ENCODE measurements at places on chromosomes 2 and 18. TPM values are rescaled to one million over a fixed set of nuclear protein-coding genes. Genes with fewer than 3 reads are reported as not detected.

- no peak for DNase-seq
Observed at GRCh38 chr18:62200121-62200914, 13.3 kb downstream of the RELCH start.

DNA sequence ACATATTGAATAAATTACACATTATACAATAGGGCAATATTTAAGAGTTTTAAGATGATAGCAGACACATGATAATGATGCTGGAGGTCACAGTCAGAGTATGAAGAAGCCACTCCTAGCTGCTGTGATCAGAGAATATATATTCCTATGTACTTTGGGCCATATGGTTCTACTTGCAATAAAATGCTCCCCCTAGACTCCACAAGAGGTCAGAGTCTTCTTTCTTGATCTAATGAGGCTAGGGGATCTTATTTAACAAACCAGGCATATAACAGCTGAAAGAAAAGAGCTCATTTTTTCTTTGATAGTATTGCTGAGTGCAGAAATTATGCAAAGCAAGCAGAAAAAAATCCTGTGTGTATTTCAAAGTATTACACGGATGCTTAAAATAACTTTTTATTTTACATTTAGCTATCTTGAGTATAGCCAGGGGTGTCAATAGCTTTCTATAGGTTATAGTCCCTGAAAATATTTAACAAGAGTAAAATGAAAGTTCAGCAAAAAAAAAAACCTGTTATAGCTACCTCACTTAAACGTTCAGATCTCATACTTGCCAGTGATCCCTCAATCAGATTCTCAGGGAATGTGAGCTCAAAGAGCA lies 748.7 kb upstream of the CHAC2 start:
- DNase-seq: peak; percentile 27

Gene EGR4
- not detected for polyA plus RNA-seq

DNA sequence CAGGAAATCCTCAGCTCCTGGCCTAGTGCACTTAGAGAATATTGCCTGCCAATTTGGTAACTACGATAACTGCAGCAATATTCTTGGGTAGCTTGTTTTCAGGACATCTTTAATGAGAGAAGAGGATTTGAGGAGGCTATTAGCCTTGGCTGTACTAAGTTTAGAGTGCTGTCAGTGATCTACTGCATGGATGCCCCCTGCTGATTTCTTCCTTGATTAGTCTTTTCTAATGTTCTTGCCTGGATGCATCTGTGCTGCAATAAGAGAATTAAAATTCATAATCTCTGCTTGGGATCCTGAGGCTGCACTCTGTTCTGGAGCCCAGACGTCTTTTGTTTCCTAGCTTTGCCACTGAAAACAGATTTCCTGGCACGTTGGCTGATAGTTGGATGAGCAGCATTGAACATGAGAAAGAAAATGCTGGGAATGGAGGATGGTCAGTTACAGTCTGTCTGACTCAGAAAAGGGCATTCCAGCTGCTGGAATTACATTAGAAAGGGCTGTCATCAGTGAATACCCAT lies 115.4 kb downstream of the CCDC85A start:
- no peak for DNase-seq

DNA sequence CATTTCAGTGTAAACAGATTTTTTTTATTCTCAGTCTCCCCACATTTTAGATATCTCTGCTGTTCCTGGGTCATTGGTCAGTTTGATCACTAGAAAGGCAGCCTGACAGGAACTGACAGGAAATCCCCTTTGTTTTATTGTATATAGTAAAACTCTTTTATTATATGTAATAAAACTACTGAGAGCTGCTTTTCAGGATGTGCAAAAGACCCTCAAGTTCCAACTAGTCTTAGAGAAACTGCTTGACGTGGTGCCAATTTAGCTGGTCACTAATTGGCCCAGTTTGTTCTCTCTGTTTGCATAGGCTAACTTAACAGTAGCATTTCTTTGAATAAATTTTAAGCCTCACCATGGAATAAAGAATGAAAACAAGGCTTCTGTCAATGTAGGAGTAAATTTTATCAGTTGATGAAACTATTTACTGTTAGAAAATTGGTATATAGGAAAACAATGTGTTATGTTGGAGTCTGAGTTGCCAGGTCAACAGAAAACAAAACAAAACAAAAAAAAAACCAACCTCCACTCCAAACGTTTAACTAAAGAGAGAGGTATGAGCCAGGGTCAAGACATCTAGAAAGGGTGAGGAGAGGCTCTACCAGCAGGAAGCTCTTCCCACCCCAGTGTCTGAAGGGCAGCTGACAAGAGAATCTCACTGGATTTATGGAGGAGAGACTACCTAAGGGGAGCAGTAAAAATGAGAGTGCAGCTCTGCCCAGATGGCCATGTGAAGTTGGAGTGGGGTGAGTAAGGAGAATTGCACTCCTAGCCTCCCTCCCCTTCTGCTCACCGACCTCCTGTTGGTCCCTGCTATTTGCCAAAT lies 184.6 kb downstream of the ST6GAL2 start:
- DNase-seq: peak; percentile 56

GRCh38 chr2:126425943-126426342 lies 230.0 kb upstream of the GYPC start:
- DNase-seq: no peak

DNA sequence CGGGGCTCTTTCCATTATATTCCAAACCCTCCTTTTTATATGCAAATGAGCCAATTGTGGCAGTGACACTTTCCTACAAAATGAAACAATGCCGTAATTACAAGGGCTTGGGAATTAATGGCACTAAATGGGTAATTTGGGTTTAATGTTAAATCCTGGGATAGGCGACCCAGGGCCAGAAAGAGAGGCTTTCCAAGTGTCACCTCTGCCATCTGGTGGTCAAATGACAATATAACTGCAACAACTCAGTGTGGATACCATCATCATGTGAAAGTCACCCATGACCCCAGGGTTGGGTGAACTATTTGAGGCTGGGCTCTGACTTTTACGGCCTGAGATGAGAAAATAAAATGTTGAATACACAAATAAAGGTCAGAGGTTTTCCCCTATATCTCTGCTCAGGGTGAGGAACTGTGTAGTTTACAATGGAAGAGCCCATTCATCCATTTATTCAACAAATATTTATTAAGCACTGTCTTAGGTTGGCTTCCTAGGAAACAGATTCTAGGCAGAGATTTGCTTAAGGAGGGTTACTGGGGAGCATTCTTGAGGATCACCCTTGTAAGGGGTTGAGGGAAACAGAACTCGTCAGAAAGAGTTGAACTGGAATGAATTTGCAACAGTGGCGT lies 13.6 kb upstream of the THADA start:
- no peak for DNase-seq

Gene GKN2
- polyA plus RNA-seq: not detected

Gene GPAT2
- 7.3 TPM for polyA plus RNA-seq

DNA sequence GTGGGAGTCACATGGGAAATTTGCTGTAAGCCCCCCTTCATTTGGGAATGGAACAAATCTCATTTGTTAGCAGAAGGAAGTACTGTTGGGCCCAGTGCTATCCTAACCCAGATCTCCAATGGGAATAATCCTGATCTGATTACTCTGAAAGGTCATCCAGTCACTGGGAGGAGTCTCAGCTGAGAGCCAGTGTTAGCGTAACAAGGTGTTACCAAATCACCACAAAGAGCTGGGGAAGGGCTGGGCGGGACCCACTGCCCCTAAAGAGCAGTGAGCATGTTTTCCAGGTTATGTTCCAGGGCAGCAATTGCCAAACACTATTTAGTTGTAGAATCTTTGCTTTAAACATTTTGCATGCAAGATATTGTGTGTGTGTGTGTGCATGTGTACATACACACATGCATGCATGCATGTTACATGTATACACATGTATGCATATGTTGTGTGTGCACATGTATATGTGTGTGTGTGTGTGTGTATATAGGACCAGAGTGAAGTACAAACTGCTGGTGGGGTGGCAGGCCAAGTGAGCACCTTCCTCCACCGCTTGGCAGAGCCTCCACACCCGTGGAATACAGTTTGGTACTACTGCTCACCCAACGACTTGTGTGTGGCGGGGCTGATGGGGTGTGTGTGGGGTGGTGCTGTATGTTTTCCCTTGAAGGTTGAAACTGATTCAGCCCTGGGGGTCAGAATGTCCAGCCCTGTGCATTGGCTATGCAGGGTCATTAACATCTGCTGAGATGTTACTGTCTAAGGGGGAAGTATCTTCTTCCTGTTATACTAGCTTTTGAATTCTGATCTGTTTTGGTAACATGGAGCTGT lies 15.2 kb downstream of the INPP5D start:
- no peak for DNase-seq

GRCh38 chr2:101400048-101400447 lies 12.7 kb upstream of the CREG2 start:
- DNase-seq: no peak

DNA sequence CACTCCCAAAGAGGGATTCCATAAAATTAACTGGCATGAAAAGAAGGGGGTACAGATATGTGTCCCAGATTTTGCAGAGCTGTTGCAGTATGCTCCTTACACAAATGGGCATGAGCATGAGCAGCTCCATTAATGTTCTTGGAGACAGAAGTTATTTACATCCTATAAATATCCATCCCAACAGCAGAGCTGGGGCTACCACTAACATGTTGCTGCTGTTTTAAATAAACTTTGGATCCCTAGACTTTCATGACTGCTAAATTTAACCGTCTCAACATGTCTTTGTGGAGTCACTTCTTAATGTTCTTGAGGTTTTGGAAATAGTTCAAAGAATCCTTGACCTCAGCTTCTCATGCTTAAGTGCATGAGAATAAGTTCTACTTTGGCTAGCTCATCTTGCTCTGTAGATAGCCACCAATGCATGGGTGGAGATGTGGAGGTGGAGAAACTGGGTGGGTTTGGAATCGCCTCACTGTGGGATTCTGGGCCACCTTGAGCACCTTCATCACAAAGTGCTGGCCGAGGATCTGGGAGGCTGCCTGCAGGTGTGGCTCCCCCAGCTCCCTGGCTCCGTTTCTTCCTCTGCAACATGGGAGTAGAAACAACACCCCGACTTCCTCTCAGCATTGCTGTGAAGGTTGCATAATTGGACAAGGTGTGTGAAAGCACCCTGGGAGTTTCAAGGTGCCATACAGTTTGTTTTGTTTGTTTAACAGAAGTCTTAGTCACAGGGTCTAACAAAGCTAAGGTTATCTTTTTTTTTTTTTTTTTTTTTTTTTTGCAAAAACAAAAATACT lies 307.2 kb downstream of the MYCN start:
- DNase-seq: no peak

DNA sequence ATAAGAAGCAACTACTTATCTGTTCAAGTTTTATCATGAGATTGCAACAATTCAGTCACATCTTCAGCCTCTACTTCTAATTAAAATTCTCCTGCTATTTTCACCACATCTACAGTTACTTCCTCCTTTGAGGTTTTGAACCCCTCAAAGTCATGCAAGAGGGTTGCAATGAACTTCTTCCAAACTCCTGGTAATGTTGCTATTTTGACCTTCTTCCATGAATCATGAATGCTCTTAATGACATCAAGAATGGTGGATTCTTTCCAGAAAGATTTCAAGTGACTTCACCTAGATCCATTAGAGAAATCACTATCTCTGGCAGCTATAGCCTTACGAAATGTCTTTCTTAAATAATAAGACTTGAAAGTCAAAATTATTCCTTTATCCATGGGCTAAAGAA lies 1052.8 kb upstream of the NRXN1 start:
- DNase-seq: no peak

Gene UGT1A5
- not detected for polyA plus RNA-seq

Gene MYL12B
- polyA plus RNA-seq: 487 TPM

DNA sequence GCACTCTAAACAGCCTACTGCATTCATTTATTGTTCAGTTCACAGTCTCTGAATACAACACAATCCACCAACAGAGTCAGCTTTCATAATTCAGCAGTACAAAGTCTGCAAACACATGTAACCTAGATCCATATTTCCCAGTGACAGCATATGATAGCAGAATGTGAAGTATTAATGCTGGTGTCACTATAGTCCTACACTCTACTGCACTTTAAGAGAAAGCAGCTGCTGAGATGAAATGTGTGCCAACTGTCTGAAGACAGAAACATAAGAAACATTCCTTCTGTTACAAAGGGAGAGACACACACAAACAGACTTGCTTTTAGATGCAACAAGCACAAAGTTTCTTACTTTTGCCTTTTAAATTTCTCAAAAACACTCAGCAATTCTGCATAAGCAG lies 441.8 kb downstream of the ZEB2 start:
- peak; percentile 48 for DNase-seq

GRCh38 chr2:156695020-156695419 lies 258.8 kb downstream of the GPD2 start:
- DNase-seq: no peak

- no peak for DNase-seq
Observed at GRCh38 chr18:61876899-61877298, 15.9 kb downstream of the RNF152 start.

- DNase-seq: peak; percentile 68
Observed at GRCh38 chr18:63320123-63320974, 780 bp upstream of the BCL2 start.

DNA sequence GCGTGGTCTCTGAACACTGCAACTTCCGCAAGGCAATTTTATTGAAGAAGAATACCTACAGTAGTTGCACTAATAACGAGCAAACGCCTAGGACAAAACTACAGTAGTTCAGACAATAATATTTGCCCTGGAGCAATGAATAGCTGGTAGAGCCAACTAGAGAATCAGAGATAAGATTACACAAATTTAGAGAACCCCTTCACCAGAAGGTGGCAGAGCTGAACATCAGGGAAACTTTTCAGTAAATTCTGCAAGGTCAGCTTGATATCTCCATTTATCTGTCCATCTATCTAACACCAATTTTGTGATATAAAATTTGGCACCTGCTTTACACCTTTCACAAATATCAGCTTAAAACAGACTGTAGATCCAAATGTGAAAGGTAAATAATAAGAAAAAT lies 43.8 kb downstream of the CDH19 start:
- DNase-seq: no peak

DNA sequence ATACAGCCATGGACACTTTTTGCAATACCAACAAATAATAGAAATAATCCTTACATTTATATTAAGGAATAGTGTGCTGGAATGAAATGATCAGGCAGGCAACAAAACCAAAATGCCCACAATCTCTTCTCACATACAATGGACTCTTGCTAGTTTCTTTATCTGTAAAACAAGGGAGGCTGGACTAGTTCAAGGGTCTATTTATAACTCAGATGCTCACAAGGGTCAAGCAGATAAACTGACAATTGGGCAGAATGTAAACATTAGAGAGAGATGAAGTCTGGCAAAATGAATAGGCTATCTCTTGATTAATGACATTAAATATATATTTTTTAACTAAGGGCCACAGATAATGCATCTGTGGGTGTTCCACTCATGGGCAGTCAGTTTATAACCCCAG lies 11.4 kb downstream of the PPIL3 start:
- DNase-seq: no peak

Gene UGT1A8
- polyA plus RNA-seq: not detected

Gene REG1A
- not detected for polyA plus RNA-seq

DNA sequence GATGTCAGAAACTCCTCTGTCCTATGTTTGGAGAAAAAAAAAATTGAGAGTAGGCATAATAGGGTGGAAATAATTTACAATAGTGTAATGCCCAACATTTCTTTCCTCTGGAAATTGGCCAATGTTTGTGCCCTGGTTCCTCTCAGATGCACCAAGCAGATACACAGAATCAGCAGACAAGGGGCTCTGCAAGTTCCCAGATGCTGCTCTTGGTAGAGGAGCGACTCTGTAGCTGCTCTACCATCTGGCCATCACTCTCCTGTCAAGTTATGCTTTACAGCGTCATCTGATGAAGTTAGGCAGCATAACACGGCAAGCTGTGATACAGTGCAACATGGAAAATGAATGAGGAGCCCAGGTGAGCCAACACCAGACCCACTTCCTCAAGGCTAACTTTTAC lies 1.6 kb downstream of the DYTN start:
- DNase-seq: no peak

Data from left renal pelvis (tissue), 4 donors.